ENCODE measurements at places on chromosomes 12 and 14.

DNA sequence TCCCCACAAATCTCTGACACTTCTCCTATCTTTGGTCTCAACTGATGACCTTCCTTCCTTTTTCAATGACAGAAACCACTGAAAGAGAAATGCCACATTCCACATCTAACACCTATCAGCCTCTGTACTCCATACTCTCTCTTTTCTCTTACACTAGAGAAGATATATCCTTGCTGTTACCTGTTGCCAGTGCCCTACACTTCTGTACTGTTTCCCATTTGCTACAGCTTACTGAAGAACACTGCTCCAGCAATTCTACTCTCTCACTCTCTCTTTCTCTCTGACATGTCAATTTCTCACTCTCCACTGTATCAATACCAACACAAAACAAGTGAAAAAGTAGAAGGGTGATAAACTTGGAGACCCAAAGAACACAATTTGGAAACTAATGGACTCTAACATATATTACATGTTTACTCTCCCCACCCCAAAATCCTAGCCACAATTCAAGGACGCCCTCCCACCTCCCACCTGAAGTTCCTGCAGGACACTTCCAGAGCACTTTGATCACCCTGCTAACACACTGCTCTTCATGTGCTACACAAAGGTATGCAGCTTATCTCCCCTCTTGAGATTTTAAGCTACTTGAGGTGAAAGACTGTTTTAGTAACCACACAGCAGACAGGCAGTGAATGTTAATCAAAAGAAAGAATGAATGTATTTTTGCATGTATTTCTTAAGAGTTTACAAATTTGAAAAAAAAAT is 95.0 kb downstream of the MED13L start:
- no peak for DNase-seq

DNA sequence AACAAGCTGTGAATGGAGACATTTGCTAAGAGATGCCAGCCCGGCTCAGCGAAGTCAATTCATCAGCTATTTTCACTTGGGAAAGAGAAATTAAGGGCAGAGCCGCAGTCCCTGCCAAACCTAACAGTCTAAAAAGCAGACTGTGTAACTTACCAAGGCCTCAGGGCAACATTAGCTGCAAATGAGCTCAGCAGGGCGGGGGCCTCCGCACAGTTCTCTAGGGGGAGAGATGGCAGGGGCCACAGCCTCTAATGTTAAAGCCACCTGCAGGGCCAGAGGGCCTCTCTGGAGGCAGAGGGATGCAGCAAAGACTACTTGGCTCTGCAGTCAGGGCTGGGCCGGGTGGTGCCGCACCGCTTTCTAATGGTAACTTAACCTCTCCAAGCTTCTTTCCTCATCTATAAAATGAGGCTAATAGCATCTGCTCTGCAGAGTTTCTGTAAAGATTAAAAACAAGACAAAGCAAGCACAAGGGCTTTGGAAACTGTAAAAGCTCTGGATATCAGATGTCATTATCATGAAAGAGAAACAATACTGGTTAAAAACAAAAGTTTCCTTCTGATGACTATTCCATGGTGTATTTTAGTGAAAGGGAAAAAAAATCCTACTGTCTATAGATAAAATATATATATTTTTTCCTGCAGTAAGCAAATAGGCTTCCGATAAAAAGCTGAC is 13.4 kb upstream of the GPRC5A start:
- no peak for DNase-seq

DNA sequence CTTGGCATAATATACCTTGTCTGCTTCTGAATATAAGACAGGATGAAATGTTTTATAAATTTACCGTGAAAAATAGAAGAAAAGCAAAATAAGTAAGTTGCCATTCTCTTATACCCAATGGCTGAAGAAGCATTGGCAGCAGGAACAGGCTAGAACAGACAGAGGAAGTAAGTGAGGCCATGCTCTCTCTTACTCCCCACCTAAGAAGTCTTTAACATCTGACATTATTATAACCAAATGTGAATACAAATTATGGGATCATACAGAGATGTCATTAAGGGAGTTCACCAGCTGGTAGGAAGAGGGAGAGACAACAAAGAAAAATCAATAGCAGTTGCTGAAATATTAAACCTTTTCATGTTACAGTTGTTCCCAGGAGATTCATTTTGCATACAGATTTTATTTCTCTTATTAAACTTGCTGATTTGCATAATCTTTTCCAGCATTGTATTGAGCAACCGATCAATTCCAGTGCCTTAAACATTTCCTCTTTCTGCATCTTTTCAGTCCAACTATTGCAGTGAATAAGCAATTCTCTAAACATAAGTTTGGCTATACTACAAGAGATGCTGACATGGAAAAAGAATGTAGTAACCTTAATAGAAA is 270.6 kb downstream of the SLC6A15 start:
- no peak for DNase-seq

- no peak for DNase-seq
Measured at GRCh38 chr12:112413855-112414625, 4.6 kb upstream of the RPL6 start.

DNA sequence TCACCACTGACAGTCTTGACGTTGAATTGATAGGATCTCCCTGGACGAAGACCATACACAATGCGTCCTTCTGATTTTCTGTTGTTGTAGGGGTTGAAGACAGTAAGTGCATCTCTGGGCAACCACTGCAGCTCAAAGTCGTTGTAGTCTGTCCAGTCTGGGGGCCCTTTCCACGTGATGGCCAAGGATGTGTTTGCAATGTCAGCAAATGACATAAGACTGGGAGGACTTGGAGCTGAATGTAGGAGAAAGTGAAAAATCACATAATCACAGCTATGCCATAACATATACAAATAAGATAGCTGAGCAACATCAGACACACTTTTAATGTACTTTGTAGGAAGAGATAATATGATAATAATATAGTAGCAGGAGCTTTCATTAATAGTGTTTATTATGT is 77.8 kb downstream of the PTPRB start:
- DNase-seq, result no peak

GRCh38 chr12:40168868-40169267 is 55.9 kb upstream of the LRRK2 start:
- no peak for DNase-seq

DNA sequence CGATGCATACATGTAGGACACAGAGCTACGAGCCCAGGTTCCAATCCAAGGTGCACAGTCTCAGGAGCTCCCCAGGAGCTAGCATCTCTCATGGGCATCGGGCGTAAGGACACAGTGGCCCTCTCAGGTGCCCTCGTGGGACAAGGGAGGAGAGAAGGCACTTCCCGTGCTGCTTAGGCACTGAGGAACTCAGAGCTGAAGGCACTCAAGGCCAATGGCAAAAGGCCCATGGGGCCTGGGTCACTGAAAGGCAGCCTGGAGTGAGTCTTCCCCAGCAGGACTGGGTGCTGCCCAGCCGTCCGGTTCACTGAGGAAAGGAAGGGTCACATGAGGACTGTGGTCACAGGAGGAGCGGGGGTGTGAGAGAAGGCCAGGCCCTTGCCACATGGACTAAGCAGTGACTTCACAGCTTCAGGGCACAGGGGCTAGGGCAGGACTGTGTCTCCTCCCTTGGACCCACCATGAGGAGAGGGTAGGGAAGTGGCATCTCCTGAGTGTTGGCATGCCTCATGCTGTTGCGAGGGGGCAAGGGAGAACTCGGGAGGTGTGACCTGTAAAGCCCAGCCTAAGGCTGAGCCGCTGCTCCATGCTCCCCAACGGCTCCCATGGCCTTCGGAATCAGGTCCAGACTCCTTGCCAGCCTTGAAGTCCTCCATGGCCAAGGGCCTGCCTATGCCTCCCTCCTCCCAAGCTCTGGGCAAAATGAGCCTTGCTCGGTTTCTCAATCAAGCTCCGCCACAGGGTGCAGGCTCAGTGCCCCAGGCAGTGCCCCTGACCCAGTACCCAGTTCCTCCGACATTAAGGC is 51.8 kb downstream of the CHGA start:
- DNase-seq, result no peak

- peak; percentile 35 for DNase-seq
Measured at GRCh38 chr12:12333407-12334366, 16.4 kb downstream of the MANSC1 start.

DNA sequence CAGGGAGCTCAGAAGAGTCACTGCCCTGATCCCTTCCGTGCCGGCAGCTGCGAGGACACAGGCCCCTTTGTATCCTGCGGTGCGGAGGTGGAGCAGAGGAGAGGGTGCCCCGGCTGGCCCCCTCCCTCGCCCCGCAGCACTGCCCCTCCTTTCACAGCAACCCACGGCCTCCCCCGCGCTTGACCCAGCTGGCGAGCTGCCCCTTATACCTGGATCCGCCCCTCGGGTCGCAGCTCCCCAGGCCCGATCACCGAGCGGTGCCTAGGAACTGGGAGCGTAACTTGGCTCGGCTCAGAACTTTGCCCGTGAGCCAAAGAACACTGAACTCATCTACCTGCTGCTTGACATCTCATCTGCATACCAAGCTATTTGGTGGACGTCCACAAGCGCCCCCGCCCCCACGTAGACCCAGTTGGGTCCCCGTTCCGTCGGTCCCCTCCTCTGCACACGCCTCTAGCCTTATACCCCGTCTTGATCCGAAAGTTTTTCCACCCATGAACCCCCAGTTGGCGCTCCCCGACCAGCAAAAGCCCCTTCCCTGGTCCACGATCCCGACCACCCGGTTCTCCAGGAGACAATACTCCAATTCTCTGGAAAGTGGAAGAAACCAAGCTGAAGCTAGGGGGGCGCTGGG is 697 bp upstream of the DNAJC14 start:
- no peak for DNase-seq

- DNase-seq, result no peak
Measured at GRCh38 chr14:50362764-50363713, 33.6 kb downstream of the CDKL1 start.

DNA sequence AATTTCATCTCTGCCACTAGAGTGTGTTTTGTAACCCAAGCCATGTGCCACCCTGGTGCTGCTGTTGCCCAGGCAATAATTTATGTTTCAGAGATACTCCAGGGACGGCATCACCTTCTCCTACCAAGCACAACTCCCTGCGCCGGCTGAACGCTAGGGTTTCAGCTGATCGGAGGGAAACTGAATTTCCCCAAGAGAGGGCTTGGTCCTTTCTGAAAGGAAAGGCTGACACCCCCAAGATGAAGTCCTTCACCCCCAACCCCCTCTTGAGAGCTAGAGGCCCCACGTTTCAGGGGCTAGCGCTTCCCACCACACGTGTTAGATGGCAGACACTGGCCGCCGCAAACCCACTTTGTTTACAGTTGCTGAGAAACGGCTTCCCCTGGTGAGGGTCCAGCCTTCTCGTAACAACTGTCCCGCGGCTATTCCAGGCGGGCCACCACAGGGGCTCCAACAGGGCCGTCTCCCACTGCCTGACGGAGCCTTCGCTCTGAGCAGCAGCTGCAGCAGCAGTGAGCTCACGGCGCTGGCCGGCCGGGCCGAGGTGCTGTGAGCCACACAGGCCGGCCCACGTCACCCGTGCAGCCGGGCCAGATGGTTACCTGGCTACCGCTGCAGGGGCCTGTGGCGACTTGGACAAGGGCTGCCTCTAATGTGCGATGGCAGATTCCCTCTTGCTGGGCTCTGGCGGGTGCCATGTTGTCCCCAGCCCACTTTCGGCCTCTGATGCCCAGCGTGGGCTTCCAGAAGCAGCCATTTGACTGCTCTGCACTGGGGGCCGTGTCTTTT is 66.4 kb downstream of the TESC start:
- no peak for DNase-seq

- no peak for DNase-seq
Measured at GRCh38 chr14:57046175-57046574, 222.5 kb downstream of the EXOC5 start.

DNA sequence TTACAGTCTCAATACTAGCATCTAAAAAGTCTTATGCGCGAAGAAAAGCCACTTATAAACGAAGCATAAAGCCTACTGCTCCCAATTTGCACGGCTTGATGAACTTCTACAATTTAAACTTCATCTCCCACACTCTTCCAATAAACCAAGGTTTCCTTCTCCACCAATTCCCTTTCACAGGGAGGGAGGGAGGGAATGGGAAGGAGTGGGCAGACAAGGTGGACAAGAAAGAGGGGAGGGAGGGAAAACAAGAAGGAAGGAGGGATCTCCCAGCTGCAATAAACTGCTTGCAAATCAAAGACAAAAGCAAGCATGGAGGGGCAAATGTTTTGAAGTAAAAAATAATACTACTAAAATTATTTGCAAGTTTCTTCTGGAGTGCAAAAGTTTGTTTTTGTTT is 64.5 kb downstream of the MED13L start:
- no peak for DNase-seq

DNA sequence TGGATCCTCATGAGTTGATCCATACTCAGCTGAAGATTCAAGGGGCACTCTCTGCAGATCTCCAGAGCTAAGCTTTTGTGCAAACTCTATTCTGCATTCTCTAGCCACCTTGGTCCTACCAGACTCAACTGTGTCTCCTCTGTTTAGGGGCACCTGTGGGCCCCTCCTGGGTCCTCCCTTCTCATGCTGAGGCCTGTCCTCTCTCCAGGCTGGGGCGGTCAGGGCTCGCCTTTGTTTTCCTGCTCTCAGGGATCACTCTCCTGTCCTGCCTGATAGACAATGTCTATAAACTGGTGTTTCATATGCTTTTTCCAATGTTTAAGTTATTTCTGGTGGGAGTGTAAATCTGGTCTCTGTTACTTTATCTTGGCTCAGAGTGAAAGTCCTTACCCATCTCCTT is 11.6 kb upstream of the KIF26A start:
- no peak for DNase-seq

DNA sequence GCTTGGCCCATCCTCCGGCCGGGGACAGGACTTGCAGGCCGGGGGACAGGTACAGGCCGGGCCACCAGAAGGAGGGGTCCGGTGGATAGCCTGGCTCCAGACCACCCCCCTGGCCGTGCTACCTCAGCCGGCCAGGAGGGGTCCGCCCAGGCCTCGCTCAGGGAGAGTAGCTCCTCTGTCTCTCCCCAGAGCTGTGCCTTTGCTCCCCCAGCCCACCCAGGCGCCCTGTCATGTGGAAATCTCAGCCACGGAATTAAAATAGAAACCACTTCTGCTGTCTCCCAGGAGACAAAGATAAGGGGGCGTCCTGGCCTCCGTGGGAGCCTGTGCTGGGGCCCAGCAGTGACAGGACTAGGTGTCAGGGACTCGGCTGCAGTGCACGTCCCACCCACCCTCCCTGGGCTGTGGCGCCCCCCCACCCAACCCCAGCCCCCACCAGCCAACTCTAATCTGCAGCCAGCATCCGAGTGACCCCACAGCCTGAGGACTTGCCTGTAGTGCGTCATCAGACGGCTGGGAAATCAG is 3.3 kb upstream of the CRIP2 start:
- no peak for DNase-seq

DNA sequence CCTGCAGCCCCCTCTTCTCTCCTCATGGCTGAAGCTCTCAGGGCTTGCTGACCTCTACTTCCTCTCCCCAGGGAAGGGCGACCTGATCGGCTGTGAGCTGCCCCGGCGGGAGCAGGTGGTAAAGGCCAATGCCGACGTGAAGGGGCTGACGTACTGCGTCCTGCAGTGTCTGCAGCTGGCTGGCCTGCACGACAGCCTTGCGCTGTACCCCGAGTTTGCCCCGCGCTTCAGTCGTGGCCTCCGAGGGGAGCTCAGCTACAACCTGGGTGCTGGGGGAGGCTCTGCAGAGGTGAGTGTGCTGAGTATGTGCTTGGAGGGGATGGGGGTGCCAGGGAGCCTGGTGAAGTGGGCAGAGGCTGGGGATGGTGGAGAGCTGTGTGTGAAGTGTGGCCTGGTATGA is 13.7 kb downstream of the MCRS1 start:
- DNase-seq, result no peak

- DNase-seq, result no peak
Measured at GRCh38 chr14:90518941-90519256, 122.1 kb downstream of the CALM1 start.

GRCh38 chr14:36510078-36510799 is 9.8 kb downstream of the NKX2-1 start:
- DNase-seq, result no peak

GRCh38 chr14:59253527-59253926 is 65.1 kb downstream of the DAAM1 start:
- DNase-seq, result no peak

- DNase-seq, result no peak
Measured at GRCh38 chr12:111112311-111113098, 192.1 kb upstream of the MYL2 start.

Measured in occipital lobe (tissue), 3 donors.